ENCODE measurements at places on chromosomes 7 and 10.

DNA sequence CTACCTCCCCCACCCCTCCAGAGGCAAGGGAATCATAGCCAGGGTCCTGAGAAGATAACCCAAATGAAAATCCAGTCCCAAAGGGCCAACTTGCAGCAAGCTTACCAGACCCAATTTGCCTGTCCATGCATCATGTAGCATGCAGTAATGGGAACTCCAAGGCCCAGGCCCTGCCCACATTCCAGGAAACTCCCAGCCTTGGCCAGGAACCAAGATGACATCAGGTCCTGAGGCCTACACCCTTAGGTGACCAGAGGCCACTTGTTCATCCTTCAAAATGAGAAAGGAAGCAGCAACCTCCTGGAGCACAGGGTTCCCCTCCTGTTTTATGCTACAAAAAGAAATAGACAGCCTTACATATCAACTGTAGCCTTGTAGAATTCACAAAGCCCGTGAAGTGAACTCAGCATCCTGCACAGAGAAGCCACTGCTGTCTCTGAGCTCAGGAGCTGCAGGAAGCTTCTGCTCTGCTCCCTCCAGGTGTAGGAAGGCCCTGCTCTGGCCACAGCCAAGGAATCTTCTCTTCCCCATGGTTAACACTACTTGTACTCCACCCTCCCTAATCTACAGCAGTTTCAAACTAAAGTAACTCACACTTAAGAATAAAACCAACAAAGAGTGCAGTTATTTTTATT, 30.3 kb upstream of the GRB10 start:
- peak; percentile 81 for DNase-seq

GRCh38 chr10:35612385-35613106, 7.4 kb downstream of the GJD4 start:
- no peak for DNase-seq

GRCh38 chr7:36057323-36057722, 95.7 kb upstream of the EEPD1 start:
- no peak for DNase-seq

DNA sequence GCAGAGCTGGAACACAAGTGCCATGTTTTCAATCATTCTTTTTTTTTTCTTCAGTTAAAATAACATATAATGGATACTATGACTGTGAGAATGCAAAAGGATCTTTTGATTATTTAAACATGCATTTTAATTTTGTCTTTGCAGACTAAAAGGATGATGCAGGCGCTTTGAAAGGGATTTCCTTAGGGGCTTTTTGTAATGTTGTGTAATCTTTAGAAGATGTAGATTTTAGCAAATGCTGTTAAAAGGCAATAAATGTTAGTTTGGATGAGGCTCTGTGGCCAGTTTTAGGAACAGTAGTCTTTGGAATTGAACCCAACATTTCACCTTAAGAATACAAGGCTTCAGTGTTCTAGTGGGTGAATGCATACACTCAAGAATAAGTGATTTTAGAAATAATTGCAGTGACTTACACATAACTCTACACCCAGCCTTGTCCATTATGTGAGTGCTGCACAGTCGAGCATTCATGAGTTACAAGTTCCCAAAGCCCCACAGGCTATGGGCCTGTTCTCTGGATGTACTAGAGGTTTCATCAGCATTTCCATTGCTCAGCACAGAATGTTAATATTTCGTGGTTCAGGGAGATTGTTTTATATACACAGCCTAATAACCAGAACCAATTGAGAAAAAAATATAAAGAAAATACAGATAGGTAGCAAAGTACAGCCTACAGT, 11.6 kb downstream of the PAPSS2 start:
- DNase-seq = no peak

- DNase-seq = no peak
These were observed 266.2 kb upstream of the SEMA3C start for GRCh38 chr7:81185072-81185471.

All from femur (tissue), 1 donor.